Stomach (tissue), 19 donors: ENCODE measurements at places on chromosomes 5 and 9.

GRCh38 chr5:1182633-1183423, 18.6 kb upstream of the SLC6A19 start:
- DNase-seq: peak; percentile 86

- DNase-seq: no peak
These were observed 45.2 kb upstream of the FYB1 start for GRCh38 chr5:39264528-39264927.

DNA sequence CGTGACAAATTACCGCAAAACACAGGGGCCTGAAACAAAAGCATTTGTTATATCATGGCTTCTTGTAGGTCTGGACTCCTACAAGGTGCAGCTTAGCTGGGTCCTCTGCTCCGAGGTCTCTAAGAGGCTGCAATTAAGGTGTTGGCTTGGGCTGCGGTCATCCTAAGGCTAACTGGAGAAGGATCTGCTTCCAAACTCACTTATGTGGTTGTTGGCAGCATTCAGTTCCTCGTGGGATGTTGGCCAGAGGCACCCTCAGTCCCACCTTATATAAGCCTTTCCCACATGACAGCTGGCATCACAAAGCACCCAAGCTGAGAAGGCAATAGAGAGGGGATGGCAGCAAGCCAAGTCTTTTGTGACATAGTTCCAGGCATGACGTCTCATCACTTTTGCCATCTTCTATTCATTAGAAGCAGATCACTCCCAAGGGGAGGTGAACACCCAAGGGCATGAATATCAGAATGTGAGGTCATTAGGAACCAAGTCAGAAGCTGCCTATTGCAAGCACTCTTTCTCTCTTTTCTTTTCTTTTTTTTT, 47.9 kb upstream of the ZBTB43 start:
- DNase-seq: no peak

- DNase-seq: no peak
These were observed 1.4 kb upstream of the HNRNPH1 start for GRCh38 chr5:179624841-179625271.

DNA sequence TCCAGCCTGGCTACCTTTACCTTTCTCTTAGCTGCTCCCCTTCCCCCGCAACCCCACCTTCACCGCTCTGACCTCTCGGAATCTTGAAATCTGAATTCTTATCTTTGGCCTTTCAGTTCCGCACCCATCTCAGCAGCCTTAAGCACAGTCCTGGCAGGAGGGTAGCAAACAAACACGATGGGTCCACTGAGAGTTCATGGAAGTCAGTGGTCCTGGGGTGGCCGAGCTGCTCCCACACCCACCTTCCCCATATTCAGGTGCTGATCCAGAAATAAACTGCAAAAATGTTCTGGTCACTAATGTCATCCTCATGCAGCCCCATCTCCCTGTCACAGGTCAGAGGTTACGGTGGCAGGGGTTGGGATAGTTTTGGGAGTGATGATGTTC, 59.6 kb upstream of the TBC1D2 start:
- no peak for DNase-seq
